Activated T-helper 1 cell treated with anti-CD3 and anti-CD28 coated beads, Interleukin-12 subunit alpha, Interleukin-12 subunit beta, Interleukin-2, Interleukin-4 antibody, amounts not matched to agents 30 ng/mL and 10 ng/mL and 1 ng/mL, durations not matched to agents 14 hours and 24 hours and 36 hours (primary cell): ENCODE measurements at places on chromosomes 2 and 18. TPM values are rescaled to one million over a fixed set of nuclear protein-coding genes. Genes with fewer than 3 reads are reported as not detected.

DNA sequence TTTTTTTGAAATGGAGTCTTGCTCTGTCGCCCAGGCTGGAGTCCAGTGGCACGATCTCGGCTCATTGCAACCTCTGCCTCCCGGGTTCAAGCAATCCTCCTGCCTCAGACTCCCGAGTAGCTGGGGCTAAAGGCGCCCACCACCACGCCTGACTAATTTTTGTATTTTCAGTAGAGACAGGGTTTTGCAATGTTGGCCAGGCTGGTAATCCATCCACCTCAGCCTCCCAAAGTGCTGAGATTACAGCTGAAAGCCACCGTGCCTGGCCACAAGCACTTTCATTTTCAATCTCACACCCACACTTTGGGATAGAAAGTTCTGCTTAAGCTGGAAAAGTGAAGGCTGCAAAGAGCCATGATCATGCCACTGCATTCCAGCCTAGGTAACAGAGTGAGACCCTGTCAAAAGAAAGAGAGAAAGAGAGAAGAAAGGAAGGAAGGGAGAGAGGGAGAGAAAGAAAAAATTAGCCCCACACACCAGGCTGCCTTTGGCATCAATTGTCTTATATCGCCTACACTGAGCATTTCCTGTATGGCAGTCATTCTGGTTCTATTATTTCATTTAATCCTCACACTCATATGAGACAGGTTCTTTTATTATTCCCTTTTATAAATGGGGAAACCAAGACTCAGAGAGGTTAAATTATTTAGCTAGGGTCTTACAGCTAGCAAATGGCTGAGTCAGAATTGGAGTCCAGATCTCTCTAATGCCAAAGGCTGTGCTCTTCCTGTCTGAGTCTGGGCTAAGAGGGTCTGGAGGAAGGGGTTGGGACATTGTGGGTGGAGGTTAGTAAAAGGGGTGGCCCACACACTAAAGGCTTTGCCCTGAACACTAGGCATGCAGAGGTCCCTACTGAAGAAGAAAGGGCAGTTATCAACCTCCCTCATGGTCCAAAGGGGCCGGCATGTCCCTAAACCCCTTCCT, 37.9 kb upstream of the PKDCC start:
- no peak for DNase-seq

DNA sequence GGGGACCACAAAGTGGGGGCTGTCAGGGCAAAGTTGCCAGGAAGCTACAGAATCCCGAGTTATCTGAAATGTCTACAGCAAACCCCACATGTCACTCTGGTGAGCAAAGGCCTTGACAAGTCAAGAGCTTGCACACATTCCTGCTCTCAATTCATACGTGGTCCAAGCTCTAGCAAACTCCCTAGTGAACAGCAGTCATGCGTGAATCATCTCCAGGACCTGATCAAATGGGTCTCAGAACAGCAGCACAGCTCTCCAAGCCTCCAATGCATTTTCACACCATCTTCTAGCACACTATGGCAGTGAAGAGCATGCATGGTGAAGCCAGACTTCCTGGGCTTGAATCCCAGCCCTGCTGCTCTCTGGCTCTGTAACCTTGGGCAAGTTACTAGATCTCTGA, 68.5 kb downstream of the MYO5B start:
- no peak for DNase-seq

Gene IL36A
- total RNA-seq = not detected in 2 replicates

DNA sequence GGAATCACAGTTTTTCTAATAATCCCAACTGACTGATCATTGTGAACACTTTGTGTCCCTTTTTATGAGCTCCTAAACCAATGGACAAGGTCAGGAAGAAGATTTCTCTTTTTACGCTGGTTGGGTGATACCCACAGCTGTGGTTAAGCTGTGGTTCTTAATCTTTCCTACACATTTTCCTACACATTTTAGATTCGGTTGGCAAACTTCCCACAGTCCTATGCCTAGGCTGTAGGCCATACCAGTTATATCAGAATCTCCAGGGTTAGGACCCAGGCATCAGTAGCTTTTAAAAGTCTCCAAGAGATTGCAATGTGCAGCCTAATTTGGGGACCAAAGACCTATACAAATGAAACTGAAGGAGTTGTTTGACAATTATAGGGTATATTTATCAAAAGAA, 203.0 kb downstream of the SP3 start:
- DNase-seq = no peak

Gene GKN1
- not detected in 2 replicates for total RNA-seq

DNA sequence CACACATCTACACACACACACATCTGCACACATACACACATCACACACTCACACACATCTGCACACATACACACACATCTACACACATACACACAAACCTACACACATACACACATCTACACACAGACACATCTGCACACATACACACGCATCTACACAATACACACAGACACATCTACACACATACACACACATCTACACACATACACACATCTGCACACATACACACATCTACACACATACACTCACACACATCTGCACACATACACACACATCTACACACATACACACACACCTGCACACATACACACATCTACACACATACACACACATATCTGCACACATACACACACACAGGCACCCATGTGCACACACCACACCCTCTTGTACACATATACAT, 400 bp upstream of the PRLH start:
- no peak for DNase-seq

- no peak for DNase-seq
Measured at GRCh38 chr2:238009563-238009962, 42.7 kb downstream of the UBE2F start.

Gene CFAP53
- 0.31 and 0.34 TPM in 2 replicates for total RNA-seq

GRCh38 chr18:36066001-36066400, 1.4 kb downstream of the RPRD1A start:
- no peak for DNase-seq

- no peak for DNase-seq
Measured at GRCh38 chr2:109419960-109420370, 193.8 kb downstream of the SEPTIN10 start.

DNA sequence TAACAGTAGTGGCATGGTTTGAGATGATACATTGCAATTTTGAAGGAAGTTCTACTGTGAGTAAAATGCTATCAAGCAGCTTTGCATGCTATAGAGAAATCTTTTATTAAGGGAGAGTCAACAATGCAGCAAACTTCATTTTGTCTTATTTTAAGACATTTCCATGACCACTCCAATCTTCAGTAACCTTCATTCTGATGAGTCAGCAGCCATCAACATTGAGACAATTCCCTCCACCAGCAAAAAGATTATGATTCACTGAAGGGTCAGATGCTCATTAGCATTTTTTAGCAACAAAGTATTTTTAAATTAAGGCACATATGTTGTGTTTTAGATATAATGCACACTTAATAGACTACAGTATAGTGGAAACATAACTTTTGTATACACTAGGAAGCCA, 235.7 kb downstream of the DSC3 start:
- DNase-seq = no peak

DNA sequence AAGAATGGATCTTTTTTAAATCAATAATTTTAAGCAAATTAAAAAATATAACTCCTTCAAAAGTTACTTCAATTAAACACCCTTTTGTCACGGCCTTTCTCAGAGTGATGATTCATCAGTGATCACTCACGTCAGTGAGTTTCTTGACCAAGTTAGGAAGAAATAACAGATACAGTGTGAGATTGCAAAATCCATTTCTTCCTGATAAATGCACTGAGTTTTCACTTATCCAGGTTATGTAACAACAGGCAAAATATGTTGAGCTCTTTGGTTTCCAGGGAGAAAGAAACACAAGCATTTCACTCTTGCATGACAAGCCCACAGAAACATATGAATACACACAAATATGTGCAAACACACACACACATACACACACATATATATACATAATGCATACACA, 195.9 kb upstream of the CYRIA start:
- no peak for DNase-seq

DNA sequence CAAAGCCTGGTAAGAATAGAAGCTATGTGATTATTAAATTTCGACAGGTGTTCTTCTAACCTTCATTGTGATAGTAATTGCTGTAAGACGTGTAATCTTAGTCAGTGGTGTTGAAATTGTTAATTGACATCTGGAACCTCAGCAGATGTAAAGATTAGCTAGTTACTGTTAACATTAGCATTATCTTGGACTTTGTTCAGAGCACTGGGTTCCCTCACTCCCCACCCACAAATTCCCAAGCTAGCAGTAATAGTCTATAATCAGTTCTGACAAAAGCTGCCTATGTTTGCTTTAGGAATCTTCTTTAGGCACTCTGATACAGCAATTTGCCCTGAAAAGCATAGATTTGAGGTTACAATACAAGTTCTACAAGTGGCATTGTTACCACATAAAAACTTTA, 233.7 kb downstream of the EN1 start:
- no peak for DNase-seq

Gene RNU2-63P
- 28.5 and 32.9 TPM in 2 replicates for total RNA-seq

GRCh38 chr18:23619388-23619881, 33.1 kb upstream of the NPC1 start:
- no peak for DNase-seq

GRCh38 chr18:13003466-13003896, 12.3 kb downstream of the CEP192 start:
- no peak for DNase-seq

DNA sequence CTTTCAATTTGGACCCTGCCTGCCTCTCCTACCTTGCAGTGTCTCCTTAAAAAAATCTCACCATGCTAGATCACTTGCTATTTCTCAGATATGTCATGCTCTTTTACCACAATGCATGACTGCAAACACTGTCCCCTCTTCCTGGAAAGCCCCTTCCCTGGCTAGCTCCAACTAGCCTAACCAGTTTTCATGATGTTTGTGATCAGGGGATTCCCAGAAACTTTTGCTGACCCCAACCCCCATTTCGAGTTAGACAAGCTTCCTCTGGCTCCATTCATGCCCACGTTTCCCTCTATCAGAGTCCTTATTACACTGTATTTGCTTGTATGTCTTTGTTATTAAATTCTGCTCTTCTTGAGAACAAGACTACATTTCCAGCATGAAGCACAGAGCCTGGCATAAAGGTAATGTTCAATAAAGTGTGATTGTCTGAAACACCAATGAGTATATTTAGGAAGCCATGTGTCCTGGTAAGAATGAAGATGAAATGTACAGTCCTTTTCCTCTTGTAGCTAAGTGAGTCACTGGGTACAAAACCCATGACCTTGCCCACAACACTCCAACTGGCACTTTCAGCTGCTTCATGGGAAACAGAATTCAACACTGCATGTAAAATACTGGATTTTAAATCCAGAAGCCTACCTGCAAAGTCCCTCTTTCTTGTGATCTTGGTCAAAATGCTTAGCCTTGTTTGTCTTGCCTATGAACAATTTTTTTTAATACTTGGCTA, 62.0 kb upstream of the ATL2 start:
- DNase-seq = no peak

DNA sequence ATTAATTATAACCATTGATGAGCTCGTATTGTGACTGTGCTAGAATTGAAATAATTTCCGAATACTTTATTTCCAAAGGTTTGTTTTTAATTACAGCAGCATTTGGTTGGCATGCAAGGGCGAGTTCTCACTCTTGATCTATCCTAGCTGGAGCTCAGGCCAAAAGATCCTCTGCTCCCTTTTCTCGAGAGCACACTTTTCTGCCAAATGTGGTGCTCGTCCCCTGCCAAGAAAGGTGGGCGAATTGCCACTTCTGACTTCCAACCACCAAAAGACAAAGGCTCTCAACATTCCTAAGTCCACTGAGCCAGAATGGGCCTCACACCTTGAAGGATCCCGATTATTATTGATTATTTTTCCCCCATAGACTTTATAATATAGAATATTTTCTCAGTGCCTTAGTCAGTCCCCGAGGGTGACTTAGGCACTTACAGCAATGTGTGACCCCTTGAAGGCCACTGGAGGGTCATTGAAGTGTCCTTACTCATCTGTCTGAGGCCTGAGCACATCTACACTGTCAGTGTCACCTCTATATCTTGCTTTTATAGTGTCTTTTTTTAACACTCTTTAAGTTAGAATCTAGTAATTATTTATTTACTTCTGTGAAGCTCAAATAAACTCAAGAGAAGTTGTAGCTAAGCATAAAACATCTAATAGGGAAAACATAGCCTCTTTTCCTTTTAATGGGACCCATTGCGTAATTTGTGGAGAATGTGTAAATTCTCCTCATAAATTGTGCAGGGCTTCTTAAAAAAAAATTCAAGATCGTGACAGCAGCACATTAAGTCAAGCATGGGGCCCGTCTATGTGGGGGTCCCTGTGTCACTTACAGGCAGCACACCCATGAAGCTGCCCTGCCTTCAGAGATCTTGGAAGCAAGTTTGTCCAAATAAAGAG, 98.3 kb downstream of the MEIS1 start:
- DNase-seq = no peak

Gene SULT1C4
- not detected in 2 replicates for total RNA-seq

- DNase-seq = no peak
Measured at GRCh38 chr18:12741351-12741750, 38.5 kb downstream of the PSMG2 start.

- DNase-seq = no peak
Measured at GRCh38 chr2:145692971-145693478, 1173.1 kb upstream of the ZEB2 start.

Gene LIMS2
- 4.8 and 5.1 TPM in 2 replicates for total RNA-seq
